ENCODE measurements at places on chromosomes 12 and 14. TPM values are rescaled to one million over a fixed set of nuclear protein-coding genes. Genes with fewer than 3 reads are reported as not detected.

TAS2R20 gene
- polyA plus RNA-seq = not detected

TTC7B gene
- polyA plus RNA-seq = 17.9 TPM

DNA sequence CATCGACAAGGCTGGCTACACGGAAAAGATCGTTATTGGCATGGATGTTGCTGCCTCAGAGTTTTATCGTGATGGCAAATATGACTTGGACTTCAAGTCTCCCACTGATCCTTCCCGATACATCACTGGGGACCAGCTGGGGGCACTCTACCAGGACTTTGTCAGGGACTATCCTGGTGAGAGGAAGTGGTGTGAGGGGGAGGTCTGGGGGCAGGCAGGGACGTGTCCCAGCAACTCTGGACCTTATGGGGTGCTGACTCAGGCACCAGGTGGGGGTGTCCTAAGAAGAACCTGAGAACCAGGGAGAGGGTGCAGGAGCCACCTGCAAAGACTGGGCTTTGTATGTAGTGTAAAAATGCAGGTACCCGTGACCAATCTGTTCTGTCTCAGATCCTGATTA is 5.2 kb downstream of the ENO2 start:
- DNase-seq = peak; percentile 31

MANSC1 gene
- polyA plus RNA-seq = 33.6 TPM

RNF10 gene
- 156 TPM for polyA plus RNA-seq

DNA sequence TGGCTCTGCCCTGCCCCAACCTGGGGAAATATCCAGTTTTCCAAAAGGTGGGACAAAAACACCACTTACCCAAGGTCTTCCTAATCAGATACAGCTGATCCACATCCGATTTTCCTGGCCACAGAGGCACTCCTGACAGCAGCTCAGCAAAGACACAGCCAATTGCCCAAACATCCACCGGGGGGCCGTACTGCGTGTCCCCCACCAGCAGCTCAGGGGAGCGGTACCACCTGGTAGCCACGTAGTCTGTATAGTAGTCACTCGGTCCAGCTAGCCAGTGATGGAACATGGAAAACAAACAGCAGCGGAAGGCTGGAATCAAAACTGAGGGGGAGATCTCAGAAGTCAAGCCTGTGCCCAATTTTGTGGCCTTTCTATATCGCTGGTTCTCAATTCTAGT is 28.8 kb downstream of the DMAC2L start:
- no peak for DNase-seq

HSP90AA1 gene
- polyA plus RNA-seq = 189 TPM

TRIM9 gene
- polyA plus RNA-seq = 0.25 TPM

DNA sequence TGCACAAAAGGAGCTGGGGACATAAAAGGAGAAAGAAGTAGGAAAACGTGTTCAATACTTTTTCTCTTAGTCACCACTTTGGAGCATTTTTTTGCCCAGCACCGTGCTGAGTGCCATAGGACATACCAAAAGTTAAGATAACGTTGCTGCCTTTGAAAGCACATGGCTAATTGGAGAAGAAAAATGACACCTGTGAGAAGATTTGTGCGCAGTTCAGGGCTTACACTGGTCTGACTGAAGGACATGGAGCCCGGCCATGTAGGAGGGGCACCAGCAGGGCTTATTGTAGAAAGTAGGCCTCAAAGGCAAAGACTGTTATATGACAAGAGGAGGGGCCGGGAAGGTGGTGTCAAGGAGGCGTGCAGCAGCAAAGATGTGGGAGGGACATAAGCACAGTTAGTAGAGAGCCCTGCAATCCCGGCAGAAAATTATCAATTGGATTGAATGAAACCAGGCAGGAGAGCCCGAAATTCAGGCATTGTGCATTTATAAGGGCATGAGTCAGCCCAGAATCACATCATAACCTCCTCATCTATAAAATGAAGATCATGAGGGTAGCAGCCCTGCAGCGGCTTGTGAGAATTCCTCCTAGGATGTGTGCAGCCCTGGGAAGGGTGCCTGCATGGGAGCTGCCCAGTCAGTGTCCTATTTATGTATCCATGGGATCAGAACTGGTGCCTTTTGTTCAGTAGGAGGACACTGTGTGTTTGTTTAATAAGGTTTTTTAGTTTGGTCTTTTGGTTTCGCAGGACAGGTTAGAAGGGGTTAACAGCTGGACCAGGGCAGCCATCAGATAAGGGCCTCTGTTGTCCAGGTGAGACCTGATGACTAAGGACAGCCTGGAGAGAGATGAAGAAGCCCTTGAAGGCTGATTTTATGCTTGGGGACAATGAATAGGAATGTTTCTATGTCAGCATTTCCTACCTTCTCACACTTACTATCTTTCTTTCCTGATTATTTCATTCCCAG is 122.4 kb downstream of the GPR135 start:
- DNase-seq = no peak

KRT1 gene
- polyA plus RNA-seq = not detected

CAMKK2 gene
- polyA plus RNA-seq = 28.1 TPM

DNA sequence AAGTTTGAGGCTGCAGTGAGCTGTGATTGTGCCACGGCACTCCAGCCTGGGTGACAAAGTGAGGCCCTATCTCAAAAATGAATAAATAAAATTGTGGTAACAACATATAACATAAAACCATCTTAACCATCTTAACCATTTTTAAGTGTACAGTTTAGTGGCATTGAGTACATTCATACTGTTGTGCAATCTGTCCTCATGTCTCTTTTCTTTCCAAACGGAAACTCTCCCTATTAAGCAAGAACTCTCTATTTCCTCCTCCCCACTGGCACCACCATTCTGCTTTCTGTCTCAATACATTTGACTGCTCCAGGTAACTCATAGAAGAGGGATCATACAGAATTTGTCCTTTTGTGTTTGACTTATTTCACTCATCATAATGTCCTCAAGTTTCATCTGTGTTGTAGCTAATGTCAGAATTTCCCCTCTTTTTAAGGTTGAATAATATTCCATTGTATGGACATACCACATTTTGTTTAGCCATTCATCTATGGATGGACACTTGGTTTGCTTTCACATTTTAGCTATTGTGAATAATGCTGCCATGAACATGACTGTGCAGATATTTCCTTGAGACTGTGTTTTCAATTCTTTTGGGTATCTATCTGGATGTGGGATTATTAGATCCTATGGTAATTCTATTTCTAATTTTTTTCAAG is 4.4 kb upstream of the MARK3 start:
- DNase-seq = no peak

HSPB8 gene
- polyA plus RNA-seq = 49.0 TPM

GRCh38 chr12:102016472-102016871 is 45.3 kb downstream of the WASHC3 start:
- DNase-seq = no peak

GALNT6 gene
- polyA plus RNA-seq = 12.3 TPM

DNA sequence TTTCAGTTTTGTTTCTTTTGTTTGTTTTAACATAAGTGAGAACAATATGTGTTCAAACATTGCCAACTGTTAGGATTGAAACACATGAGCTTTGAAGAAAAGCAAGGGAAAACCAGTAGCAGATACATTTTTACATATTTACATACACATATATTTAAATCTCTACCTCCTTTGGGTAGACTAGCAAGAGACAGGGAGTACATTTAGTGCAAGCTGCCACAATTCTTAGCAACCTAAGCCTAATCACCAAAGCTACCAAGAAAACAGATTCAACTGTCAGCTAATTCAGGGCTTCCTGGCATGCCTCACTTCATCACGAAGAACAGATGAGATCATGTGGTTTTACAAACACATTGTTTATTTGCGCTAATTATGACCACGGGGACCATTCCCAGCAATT is 143.1 kb downstream of the PRIMA1 start:
- DNase-seq = no peak

RPGRIP1 gene
- not detected for polyA plus RNA-seq

TSHR gene
- polyA plus RNA-seq = 0.13 TPM

TMEM229B gene
- 0.28 TPM for polyA plus RNA-seq

DNA sequence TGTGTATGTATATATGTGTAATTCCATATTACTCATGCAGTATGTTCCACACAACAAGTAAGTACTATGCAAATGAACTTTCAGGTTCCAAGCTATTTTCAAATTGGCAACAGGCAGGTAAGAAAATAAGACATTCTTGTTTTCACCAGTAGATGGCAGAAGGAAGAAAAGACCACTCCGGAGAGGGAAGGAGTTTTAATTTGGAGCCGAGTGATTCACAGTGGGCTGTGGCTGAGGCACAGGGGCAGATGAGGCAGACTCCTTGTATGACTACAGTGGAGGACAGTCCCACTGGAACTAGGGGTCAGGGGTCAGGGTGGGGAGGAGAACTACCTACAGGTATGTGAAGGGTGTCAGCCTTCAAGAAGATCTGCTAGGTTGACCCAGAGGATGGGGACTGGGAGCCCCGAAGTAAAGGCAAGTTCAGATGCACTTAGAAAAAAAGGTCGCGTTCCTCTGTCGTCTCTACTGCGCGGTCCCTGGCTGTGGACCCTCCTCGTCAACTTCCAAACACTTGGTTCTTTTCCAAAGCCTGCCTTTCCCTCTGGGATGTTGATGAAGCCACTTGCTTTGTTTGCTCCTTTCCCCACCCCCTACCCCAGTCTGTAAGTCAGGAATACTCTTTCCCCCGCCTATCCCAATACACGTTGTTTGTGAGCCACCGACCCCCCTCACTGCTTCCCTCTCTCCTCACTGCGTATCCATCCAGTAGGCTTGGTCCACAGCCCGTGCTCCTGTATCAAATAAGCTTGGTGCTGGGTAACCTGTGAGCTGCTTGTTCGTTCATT is 24.1 kb downstream of the DDX47 start:
- DNase-seq = peak; percentile 71

GRCh38 chr12:69417741-69418167 is 52.4 kb upstream of the FRS2 start:
- DNase-seq = no peak

GRCh38 chr14:99647411-99647810 is 2.5 kb downstream of the HHIPL1 start:
- DNase-seq = no peak

- no peak for DNase-seq
Observed at GRCh38 chr12:124407074-124407473, 112.2 kb downstream of the RFLNA start.

GRCh38 chr14:51576117-51576430 is 75.6 kb upstream of the FRMD6 start:
- DNase-seq = no peak

- no peak for DNase-seq
Observed at GRCh38 chr12:13195785-13196129, 769 bp upstream of the EMP1 start.

DNA sequence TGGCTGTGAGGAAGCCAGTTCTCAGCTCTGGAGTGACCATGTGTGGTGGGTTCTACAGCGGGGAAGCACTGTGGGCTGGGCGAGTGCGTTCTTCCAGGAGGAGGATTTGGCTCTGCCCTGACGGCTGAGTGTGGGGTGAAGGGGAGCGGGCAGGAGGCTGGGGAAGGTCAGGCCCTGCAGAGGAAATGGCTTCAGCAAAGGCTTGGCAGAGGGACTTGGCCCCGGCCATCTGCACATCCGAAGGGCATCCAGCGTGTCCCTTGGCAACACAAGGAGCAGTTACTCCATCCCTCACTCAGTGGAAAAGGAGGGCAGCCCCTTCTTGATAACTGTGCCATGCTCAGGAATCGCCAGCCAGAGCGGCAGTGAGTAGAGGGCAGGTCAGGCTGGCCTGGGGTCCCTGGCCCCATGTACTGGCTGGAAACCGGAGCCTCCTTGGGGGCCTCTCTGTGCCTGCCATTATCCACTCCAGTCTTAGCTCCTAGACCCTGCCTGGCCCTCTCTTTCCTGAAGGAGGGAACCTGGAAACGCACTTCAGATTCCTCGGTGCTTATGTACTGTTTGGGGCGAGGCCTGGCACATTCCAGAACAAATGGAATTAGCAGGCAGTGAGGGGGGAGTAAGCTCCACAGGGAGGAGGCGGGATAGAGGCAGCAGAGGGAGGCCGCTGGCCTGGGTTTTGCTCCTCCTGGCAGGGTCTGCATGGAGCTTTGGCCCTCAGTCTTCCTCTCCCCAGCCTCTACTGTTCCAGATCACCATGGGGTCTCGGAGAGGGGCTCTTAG is 133.6 kb upstream of the NCOR2 start:
- peak; percentile 83 for DNase-seq

HOXC12 gene
- polyA plus RNA-seq = not detected

- no peak for DNase-seq
Observed at GRCh38 chr14:22671622-22672021, 27.5 kb upstream of the OR6J1 start.

POC1B gene
- 19.9 TPM for polyA plus RNA-seq

DNA sequence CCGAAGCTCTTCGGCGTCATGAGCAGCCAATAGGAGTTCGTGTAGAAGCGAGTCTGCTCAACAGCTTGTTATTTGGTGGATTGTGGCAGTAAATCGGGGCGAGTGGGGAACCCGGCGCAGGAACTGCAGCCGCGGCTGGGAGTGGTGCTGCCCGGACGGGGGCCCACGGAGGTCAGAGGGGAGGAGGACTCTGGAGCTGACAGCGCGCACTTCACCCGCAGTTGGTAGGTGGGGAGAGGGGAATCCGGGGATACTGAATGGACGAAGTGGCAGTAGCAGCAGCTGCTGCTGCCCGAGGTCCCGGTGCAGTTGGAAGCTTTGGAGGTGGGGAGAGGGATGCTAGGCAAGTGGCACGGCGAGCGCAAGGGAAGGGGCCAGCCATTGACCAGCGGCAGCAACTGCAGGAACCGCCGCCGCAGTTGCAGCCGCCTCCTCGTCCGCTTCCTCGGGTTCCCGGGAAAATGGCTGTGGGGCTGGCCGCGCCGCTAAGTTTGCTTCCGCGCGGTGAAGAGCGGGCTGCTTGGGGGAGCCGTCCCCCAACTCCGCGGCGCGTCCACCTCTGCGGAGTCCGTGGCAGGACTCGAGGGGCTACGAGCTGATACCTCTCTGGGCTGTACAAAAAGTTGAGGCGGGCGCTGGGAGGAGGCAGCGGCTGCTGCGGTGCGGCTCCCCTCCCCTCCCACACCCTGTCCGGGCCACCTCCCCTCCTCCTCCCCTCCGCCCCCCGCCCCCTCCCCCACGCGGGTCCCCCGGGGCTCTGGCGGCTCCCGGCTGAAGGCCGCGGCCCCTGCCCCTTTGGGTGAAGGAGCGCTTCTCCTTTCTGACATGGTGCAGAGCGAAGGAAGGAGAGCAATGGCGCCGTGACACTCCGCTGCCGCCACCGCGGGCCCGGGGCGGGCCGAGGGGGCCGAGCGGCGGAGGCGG is at the start of gene ARID4A:
ARID4A (plus strand) TSS at position 79 of the 924 bp plus-strand sequence. CDS start 1,300 bp downstream, outside the sequence.
- DNase-seq = peak; percentile 90

All from aorta (tissue), 5 donors.